ENCODE measurements at places on chromosomes 7 and 10.

GRCh38 chr10:1379601-1380000, 323.4 kb downstream of the WDR37 start:
- no peak for DNase-seq

DNA sequence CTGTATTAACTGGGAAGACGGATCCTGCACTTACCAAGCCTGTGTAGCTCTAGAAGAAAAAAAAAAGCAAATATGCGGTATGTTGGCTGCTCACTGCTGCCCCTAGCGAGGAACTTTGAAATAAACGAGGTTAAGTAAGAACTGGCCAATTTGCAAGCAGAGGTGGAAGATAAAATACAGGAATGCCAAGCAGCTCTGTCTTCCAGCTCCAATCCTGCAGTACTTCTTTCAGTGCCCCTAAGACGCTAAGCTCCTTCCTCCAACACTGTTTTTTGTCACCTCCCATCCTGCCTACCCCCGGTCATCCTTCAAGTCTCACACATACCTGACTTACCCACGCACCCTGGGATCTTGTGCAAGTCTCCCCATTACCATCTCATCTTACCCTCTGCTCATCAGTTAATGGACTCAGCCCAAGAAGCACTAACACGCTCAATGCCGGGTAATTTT, 809 bp downstream of the C10orf143 start:
- DNase-seq: peak; percentile 41

GRCh38 chr7:93014410-93014809, 103.4 kb downstream of the SAMD9 start:
- DNase-seq: no peak

GRCh38 chr10:69953851-69954250, 98.8 kb upstream of the MACROH2A2 start:
- DNase-seq: no peak

- DNase-seq: no peak
These were observed 29.4 kb downstream of the LSMEM1 start for GRCh38 chr7:112510001-112510742.

GRCh38 chr10:4033341-4033896, 248.4 kb upstream of the KLF6 start:
- no peak for DNase-seq

- peak; percentile 60 for DNase-seq
These were observed 488.8 kb upstream of the ZMIZ1 start for GRCh38 chr10:78579995-78580394.

- DNase-seq: no peak
These were observed 75.5 kb downstream of the LRMDA start for GRCh38 chr10:75506930-75507329.

- no peak for DNase-seq
These were observed 875.8 kb upstream of the KCND2 start for GRCh38 chr7:119397156-119397555.

- DNase-seq: no peak
These were observed 55.7 kb downstream of the LYZL2 start for GRCh38 chr10:30573721-30574431.

- DNase-seq: no peak
These were observed 297.7 kb downstream of the CCDC3 start for GRCh38 chr10:12703813-12704212.

DNA sequence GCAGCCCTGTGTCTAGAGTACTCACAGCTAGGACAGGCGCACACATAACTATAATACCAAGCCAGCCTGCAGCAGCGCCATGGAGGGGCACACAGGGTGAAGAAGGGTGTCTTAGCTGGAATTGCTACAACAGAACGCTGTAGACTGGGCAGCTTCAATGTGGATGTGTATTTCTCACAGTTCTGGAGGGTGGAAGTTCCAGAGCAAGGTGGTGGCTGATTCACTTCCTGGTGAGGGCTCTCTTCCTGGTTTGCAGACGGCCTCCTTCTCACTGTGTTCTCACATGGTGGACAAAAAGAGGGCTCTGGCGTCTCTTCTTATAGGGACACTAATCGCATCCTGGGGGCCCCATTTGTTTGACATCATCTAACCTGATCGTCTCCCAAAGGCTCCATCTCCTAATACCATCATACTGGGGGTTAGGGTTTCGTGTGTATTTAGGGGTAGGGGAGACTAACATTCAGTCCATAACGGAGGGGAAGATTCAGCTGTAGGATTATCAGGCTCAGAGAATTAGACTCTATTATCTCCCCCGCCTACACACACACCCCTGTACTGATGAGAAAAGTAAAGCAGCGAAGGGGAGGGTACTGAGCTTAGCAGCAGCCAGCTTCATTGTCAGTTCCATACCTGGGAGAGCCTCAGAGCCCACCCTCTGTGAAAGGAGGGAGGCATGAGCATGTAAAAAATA, 289.1 kb downstream of the CCDC3 start:
- DNase-seq: no peak

DNA sequence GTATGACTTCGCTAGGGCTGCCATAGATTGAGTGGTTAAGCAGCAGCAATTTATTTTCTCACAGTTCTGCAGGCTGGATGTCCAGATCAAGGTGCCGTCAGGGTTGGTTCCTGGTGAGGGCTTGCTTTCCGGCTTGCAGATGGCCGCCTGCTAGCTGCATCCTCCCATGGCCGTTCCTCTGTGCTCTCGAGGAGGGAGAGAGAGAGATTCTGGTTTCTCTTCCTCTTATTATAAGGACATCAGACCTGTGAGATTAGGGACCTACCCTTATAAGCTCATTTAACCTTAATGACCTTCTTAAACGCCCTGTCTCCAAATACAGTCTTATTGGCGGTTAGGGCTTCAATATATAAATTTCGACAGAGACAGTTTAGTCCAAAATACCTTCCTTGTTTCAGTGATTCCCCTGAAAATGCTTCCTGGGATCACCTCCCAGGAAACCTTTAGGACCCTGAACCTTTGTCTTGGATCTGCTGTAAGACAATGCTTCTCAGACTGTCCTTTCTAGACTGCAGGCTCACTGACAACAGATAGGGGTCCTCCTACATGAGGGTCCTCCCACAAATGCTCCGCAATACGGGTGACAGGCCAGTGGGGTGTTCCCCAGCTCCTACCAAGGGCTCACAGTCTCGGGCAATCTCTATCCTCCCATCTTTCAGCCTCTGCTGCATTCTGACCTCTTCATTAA, 82.5 kb upstream of the BAIAP2L1 start:
- DNase-seq: no peak

DNA sequence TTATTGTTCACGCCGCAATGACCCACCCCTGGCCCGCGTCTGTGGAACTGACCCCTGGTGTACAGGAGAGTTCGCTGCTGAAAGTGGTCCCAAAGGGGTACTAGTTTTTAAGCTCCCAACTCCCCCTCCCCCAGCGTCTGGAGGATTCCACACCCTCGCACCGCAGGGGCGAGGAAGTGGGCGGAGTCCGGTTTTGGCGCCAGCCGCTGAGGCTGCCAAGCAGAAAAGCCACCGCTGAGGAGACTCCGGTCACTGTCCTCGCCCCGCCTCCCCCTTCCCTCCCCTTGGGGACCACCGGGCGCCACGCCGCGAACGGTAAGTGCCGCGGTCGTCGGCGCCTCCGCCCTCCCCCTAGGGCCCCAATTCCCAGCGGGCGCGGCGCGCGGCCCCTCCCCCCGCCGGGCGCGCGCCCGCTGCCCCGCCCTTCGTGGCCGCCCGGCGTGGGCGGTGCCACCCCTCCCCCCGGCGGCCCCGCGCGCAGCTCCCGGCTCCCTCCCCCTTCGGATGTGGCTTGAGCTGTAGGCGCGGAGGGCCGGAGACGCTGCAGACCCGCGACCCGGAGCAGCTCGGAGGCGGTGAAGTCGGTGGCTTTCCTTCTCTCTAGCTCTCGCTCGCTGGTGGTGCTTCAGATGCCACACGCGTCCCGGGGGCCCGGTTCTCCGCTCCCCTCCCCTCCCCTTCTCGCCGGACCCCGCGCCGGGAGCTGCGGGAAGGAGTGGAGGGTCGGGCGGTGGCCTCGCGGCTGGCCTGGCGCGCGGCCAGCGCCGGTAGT, at the start of gene CBX3:
Gene CBX3 (plus strand): TSS at position 499 of the 772 bp plus-strand sequence. CDS start 1,254 bp downstream, outside the sequence.
- peak; percentile 94 for DNase-seq

GRCh38 chr7:130996833-130997231, 262.8 kb upstream of the KLF14 start:
- DNase-seq: peak; percentile 59

- DNase-seq: no peak
These were observed 241.9 kb downstream of the FOXP2 start for GRCh38 chr7:114656466-114656865.

Measured in NCI-H774 (cell line).